ENCODE measurements at places on chromosomes 4 and X.

DNA sequence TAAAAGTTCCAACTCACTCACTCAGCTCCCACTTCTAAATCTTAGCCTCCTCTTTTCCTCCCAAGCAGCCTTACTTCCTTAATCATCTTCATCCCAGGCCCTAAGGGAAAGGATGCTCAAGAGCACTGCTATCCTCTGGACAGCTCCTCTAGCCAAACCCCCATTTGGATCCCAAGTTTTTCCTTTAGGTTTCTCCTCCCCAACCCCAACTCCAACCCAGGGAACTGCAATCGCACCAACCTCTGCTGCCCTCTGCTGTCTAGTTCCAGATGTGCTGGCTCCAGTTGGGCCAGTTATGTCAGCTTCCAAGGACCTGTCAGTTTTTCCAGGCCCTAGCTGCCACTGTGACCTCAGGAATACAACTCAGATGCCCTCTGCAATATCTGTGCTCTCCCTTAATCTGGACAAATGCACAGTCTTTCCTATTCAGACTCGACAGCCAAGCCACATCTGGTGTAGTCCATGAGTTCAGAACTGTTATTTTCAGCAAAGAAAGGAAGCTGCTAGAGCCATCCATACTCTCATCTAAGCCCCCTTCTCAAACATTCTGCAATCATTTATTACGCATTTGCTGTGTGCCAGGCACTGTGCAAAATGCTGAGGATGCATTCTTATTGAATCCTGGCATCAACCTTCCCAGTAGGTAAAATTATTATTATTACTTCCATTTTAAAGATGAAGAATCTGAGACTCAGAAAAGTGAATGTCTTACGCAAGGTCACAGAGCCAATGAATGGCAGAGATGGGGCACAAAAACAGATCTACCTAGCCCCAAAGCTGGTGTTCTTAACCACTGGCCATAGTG, 12.3 kb upstream of the XPNPEP2 start:
- H3K4me1 ChIP-seq = peaks cover 25% of the 10 kb centered on the region
- H3K4me3 ChIP-seq = no peak overlapping the region
- peak overlapping the region; percentile 49 for H3K27ac ChIP-seq
- H3K36me3 ChIP-seq = no peaks in the 10 kb centered on the region
- DNase-seq = peak; percentile 17

GRCh38 chr4:152777488-152777887, 2.0 kb downstream of the TIGD4 start:
- DNase-seq = no peak
- no peak overlapping the region for H3K27ac ChIP-seq
- peaks cover 29% of the 10 kb centered on the region for H3K4me1 ChIP-seq
- no peak overlapping the region for H3K4me3 ChIP-seq

- no peaks in the 10 kb centered on the region for H3K4me1 ChIP-seq
- H3K4me3 ChIP-seq = no peak overlapping the region
- H3K27ac ChIP-seq = no peak overlapping the region
- no peak for DNase-seq
- no peaks in the 10 kb centered on the region for H3K27me3 ChIP-seq
Measured at GRCh38 chr4:169383724-169384123, 113.0 kb upstream of the SH3RF1 start.

GRCh38 chr4:143348233-143349077, 11.8 kb downstream of the GAB1 start:
- DNase-seq = no peak
- H3K27ac ChIP-seq = no peak overlapping the region
- no peak overlapping the region for H3K4me3 ChIP-seq
- no peaks in the 10 kb centered on the region for H3K4me1 ChIP-seq

DNA sequence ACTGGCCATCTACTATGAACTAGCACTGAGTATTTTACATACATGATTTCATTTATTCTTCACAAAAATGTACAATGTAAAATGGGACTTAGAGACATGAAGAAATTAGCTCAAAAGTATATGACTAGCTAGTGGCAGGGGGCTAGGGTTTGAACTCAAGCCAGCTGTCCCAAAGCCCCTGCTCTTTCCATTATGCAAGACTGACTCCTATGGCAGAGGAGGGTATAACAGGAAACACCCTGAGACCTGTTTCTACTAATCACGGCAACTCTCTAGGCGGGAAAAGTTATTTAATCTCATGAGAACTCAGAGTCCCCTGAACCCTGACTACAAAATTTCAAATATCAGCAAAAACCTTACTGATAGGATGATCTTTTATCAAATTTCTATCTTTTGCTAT, 150.6 kb downstream of the PRDM5 start:
- DNase-seq = no peak
- H3K4me1 ChIP-seq = no peaks in the 10 kb centered on the region
- no peaks in the 10 kb centered on the region for H3K27me3 ChIP-seq
- H3K36me3 ChIP-seq = no peaks in the 10 kb centered on the region

- DNase-seq = no peak
- H3K27ac ChIP-seq = no peak overlapping the region
- H3K4me1 ChIP-seq = no peaks in the 10 kb centered on the region
- H3K27me3 ChIP-seq = peaks cover 17% of the 10 kb centered on the region
Measured at GRCh38 chrX:39301036-39301435, 499.8 kb downstream of the MID1IP1 start.

- no peaks in the 10 kb centered on the region for H3K36me3 ChIP-seq
- no peaks in the 10 kb centered on the region for H3K27me3 ChIP-seq
- DNase-seq = no peak
- H3K4me3 ChIP-seq = no peak overlapping the region
- H3K4me1 ChIP-seq = peaks cover 10% of the 10 kb centered on the region
- no peak overlapping the region for H3K27ac ChIP-seq
Measured at GRCh38 chrX:10021461-10022272, 54.5 kb downstream of the CLDN34 start.

- H3K4me1 ChIP-seq = no peaks in the 10 kb centered on the region
- H3K36me3 ChIP-seq = no peaks in the 10 kb centered on the region
- DNase-seq = no peak
- no peaks in the 10 kb centered on the region for H3K27me3 ChIP-seq
- H3K27ac ChIP-seq = no peak overlapping the region
- H3K4me3 ChIP-seq = no peak overlapping the region
Measured at GRCh38 chr4:126395664-126396063, 1080.9 kb downstream of the FAT4 start.

- H3K36me3 ChIP-seq = no peaks in the 10 kb centered on the region
- H3K4me3 ChIP-seq = no peak overlapping the region
- H3K27me3 ChIP-seq = peaks cover 43% of the 10 kb centered on the region
- H3K27ac ChIP-seq = no peak overlapping the region
- DNase-seq = no peak
Measured at GRCh38 chr4:7412554-7412912, 22.2 kb downstream of the PSAPL1 start.

- peaks cover 9% of the 10 kb centered on the region for H3K27me3 ChIP-seq
- H3K4me1 ChIP-seq = no peaks in the 10 kb centered on the region
- no peak for DNase-seq
- no peak overlapping the region for H3K27ac ChIP-seq
Measured at GRCh38 chrX:55794405-55794804, 76.9 kb downstream of the RRAGB start.

DNA sequence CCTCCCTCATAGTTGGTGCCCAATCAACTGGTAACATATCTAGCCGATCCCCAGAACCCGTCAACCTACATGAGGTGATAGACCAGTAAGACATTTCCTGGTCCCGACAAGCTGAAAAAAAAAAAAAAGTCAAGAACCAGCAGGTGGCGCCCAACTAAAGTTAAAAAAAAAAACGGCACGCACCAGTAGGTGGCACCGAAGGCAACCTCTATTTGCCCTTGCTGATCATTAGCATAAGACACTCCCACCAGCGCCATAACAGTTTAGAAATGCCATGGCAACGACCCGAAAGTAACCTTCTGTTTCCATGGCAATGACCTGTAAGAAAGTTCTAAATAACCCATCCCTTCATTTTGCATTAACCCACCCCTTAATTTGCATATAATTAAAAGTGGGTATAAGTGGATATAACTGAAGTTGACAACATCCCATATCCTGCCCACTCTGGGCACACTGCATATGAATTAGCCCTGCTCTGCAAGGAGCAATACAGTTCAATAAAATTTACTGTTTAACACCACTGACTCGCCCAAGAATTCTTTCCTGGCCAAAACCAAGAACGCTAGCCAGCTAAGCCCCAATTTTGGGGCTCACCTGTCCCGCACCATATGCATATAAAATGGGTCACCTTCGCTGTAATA, 83.9 kb upstream of the SPANXB1 start:
- H3K36me3 ChIP-seq = no peaks in the 10 kb centered on the region
- H3K4me3 ChIP-seq = no peak overlapping the region
- peaks cover 4% of the 10 kb centered on the region for H3K4me1 ChIP-seq
- peak; percentile 1 for DNase-seq

DNA sequence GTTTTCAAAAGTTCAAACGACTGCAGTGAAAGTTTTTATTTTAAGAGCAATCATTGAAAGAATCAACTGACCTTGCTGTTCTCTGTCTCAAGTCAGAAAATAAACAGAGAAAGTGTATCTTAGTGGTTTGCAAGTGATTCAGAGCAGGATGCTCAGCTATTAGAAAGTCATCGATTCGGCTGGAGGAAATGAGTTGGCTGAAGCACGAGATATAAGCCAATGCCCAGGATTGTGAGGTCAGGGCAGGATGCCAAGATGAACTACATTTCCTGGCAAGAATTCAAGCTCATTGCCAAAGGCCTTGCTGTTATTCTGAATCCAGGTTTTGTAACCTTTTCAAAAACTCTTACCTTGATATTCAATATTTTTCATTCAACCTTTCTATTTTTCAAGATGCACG, 541.4 kb upstream of the BOD1L1 start:
- no peak overlapping the region for H3K27ac ChIP-seq
- no peaks in the 10 kb centered on the region for H3K27me3 ChIP-seq
- H3K36me3 ChIP-seq = no peaks in the 10 kb centered on the region
- no peaks in the 10 kb centered on the region for H3K4me1 ChIP-seq
- DNase-seq = no peak

DNA sequence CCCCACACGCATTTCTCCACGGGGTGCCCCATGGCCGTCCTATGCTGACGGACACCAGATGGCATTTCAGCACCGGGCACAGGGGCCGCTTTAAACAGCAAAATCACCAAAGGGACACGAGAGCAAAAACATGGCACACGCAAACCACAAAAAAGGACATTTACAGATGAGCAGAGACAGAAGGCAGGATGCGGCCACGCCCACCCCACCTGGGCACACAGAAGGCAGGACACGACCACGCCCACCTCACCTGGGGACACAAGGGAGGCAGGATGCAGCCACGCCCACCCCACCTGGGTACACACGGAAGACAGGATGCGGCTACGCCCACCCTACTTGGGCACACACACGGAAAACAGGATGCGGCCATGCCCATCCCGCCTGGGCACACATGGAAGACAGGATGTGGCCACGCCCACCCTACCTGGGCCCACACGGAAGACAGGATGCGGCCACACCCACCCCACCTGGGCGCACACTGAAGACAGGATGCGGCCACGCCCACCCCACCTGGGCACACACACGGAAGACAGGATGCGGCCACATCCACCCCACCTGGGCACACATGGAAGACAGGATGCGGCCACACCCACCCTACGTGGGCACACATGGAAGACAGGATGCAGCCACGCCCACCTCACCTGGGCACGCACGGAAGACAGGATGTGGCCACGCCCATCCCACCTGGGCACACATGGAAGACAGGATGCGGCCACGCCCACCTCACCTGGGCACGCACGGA, 69.1 kb downstream of the FAM53A start:
- peaks cover 11% of the 10 kb centered on the region for H3K4me1 ChIP-seq
- DNase-seq = no peak
- H3K4me3 ChIP-seq = no peak overlapping the region
- no peaks in the 10 kb centered on the region for H3K27me3 ChIP-seq

DNA sequence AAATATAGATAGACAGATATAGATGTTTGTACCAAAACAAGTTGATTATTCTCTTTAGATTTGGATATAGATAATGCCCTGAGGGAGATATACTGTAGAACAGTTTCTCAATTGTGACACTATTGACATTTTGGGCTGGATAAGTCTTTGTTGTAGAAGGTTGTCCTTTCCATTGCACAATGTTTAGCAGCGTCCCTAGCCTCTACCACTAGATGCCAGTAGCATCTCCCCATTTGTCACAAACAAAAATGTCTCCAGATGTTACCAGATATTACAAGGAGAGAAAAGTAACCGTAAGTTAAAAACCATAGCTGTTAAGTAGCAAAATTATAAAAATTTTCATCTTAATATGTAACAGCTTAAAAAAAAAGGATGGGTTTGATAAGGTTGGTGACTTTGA, 2595.3 kb downstream of the ARAP2 start:
- no peak for DNase-seq
- peaks cover 3% of the 10 kb centered on the region for H3K36me3 ChIP-seq
- H3K4me3 ChIP-seq = no peak overlapping the region
- H3K27ac ChIP-seq = no peak overlapping the region
- no peaks in the 10 kb centered on the region for H3K4me1 ChIP-seq

DNA sequence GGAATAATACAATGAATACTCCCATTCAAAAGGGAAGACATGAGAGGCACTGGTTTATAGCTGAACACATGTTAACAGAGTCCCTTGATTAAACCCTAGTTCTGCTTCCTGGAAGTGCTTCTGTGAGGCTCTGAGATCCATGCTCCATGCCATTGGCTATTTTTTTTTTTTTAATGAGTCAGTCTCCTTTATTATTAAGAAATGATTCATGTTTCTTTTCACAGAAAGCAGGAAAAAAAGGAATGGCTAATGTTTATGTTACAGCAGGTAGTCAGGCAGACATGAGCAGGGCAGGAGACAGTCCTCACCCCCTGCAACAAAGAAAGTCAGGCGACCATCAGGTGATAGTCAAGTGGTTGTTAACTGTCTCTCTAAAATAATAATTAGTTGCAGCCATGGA, 598.7 kb downstream of the EPHA5 start:
- DNase-seq = no peak
- H3K27ac ChIP-seq = no peak overlapping the region
- no peaks in the 10 kb centered on the region for H3K4me1 ChIP-seq

- no peak overlapping the region for H3K27ac ChIP-seq
- no peak overlapping the region for H3K4me3 ChIP-seq
- no peaks in the 10 kb centered on the region for H3K4me1 ChIP-seq
Measured at GRCh38 chr4:153799694-153800074, 10.8 kb upstream of the SFRP2 start.

GRCh38 chrX:49264460-49264859, at the start of gene FOXP3:
Gene FOXP3, minus strand, starts transcription at chrX:49264710. Its CDS starts 6,205 bp downstream, at chrX:49258505.
- H3K36me3 ChIP-seq = peaks cover 17% of the 10 kb centered on the region
- DNase-seq = no peak
- H3K27ac ChIP-seq = peak within 1 kb of the TSS; percentile 17
- peaks cover 8% of the 10 kb centered on the region for H3K4me1 ChIP-seq
- H3K27me3 ChIP-seq = no peaks in the 10 kb centered on the region

DNA sequence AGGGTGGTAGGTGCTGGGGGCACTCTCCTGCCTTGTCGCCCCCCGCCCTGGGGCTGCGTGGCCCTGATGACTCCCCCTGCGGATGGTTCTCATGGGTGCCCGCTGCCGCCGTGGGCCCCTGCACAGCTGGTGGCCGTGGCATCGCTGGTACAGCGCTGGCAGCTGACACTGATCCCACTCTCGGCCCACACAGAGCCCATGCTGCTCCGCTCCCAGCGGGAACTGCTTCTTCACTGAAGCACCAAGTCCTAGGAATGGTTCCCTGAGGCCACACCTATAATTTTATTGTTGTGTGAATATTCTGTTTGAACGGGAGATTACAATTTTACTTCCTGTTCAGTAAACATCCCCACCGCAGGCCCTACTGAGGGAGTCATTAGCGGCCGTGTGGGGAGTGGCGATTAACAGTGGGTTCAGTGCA, 138.6 kb upstream of the NKX1-1 start:
- no peak for DNase-seq
- no peaks in the 10 kb centered on the region for H3K36me3 ChIP-seq
- no peak overlapping the region for H3K27ac ChIP-seq
- H3K4me1 ChIP-seq = no peaks in the 10 kb centered on the region
- no peak overlapping the region for H3K4me3 ChIP-seq

- peaks cover 3% of the 10 kb centered on the region for H3K4me1 ChIP-seq
- no peak for DNase-seq
- no peak overlapping the region for H3K27ac ChIP-seq
- peaks cover 4% of the 10 kb centered on the region for H3K36me3 ChIP-seq
- H3K27me3 ChIP-seq = peaks cover 59% of the 10 kb centered on the region
Measured at GRCh38 chr4:1410491-1411325, 4.5 kb upstream of the NKX1-1 start.
